ENCODE measurements at places on chromosomes 1 and 21.
A peak's percentile ranks its signal among the peaks of the same experiment; 100 is the strongest.

DNA sequence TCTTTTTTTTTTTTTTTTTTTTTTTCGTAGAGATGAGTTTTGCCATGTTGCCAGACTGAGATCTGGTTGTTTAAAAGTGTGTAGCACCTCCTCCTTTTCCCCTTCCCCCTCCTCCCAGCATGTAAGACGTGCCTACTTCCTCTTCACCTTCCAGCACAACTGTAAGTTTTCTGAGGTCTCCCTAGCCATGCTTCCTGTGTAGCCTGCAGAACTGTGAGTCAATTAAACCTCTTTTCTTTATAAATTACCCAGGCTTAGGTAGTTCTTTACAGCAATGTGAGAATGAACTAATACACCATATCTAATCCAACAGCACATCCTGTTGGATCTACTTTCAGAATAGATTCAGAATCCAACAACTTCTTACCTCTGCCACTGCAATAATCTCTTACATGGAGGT, 111.1 kb downstream of the CLIC6 start:
- no peak for DNase-seq

DNA sequence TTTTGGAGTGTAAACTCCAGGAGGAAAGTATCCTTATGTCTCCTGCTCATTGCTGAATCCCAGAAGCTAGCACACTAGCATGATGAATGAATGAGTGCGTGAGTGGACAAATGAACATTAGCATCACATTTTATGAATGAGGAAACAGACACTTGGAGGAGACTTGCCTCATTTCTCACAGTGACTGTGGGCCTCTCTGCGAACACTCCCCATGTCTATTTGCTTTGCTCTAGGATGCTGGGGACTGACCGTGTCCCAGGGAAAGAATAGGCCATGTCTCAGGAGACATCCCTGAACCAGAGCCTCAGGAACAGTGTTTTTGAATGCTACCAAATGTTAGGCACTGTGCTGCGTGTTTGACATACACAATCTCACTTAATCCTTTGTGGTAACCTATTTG, 140.9 kb downstream of the OMA1 start:
- DNase-seq = no peak

- DNase-seq = no peak
These were observed 117.5 kb downstream of the PRDM16 start for GRCh38 chr1:3186526-3186921.

DNA sequence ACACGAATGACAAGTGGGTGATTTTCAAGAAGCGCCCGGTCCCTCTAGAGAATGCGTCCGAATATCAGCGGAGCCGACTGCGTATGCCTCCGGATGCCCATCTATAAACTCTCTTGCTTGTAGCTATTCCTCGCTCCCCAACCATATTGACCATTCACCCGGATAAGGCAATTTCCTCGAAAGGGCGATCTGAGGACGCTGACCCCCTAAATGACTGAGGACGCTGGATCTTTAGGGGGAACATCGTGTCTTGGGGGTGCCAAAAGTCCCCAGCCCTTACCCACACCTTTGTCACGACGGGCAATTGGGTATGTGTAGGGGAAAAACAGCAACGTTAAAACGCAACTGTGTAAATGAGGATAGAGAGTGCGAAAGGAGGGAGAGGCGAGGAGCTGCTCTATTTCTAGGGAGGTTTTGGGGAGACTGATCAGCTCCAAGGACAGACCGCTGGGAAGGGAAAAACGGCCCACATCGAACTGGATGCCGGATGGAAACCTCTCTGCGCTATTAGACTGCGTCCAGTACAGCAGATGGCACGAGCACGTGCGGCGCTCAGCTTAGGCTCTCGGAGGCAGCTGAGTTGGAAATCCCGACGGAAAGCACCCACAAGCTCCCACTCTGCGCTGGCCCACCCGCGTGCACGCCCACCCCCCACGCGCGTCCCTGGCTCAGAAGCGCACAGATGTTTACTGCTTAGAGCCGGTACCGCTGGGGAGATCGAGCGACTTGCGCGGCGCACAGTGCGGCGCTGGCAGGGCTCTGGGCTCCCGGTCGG, 2.9 kb upstream of the PRRX1 start:
- DNase-seq = no peak

- DNase-seq = no peak
These were observed 170.2 kb downstream of the PLPP3 start for GRCh38 chr1:56409112-56409691.

DNA sequence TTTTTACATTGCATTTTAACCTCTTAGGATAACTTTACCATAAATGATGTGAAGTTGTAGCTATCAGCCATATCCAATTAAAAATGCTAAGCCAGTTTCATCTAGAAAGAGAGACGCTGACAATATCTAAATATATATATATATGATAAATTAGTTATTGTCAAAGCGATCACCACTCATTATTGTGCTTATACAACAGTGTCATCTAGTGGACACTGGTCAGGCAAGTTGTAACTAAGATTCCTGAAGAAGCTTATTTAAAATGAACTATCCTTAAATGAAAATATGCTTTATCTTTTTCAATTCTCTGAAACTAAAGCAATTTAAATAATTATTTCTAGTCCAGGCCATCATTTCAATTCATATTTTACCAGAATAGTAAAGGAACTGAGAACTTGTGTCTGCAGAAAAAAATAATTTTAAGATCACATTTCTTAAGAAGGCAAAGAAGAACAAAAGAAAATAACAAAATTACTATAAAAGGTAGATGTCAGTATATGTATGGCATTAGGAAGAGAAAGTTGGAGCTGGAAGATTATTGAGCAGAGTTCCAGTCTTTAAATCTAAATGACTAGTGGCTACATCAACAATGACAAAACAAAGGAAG, 193.3 kb upstream of the SNX7 start:
- DNase-seq = peak; percentile 0
